ENCODE measurements at places on chromosomes 3 and 15.

DNA sequence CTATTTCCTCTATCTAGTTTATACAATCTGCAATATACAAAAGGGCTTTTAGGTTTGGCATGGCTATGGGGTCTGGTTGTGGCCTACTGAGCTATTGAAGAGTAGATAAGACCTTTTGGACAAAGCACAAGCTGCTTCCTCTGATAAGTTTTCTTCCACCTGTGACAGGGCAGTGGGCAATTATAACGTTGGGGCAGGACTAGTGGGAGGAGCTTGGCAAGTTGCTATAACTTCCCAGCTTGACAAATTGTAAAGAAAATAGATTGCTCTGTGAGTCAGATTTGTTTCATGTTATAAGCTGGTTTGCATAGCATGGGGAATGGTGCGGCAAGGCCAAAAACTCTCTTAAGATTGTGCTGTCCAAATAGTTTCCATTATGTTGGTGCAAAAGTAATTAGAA, 64.9 kb downstream of the SLC7A14 start:
- DNase-seq, result no peak

DNA sequence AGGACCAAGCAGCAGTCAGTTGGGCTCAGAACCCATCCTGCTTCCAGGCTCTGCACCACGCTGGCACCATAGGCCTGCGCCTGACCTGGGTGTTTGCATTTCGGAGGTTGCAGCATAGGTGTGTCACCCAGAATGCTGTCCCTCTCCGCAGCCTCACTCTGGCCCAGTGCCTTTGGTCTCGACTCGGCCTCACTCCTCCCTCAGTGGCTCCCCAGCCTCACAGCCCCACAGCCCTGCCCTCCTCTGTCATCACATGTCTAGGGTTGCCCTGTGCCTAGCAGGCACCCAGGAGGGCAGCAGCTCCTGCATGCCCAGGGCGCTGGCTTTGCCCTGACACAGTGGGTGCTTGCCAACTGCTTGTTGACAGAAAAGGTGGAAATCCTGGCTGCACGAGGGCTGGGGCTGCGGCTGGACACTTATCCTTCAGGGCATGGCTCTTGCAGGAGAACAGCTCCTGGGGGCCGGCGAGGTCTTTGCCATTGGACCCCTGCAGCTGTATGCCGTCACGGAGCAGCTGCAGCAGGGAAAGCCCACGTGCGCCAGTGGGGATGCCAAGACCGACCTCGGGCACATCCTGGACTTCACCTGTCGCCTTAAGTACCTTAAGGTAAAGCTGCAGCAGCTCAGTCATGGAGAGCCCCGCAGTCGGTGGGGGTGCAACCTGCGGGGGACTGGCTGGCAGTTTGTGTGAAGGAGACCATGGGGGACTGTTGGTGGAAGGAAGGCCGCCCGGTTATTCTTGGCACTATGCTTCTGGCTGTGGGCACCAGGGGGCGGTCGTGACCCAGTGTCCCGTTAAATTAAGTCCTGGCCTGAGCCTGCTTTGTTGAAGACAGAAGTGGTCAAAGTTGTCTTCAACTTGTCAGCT, 16.2 kb downstream of the NISCH start:
- DNase-seq, result no peak

- no peak for DNase-seq
These were observed 36.8 kb downstream of the TLE3 start for GRCh38 chr15:70060993-70061305.

DNA sequence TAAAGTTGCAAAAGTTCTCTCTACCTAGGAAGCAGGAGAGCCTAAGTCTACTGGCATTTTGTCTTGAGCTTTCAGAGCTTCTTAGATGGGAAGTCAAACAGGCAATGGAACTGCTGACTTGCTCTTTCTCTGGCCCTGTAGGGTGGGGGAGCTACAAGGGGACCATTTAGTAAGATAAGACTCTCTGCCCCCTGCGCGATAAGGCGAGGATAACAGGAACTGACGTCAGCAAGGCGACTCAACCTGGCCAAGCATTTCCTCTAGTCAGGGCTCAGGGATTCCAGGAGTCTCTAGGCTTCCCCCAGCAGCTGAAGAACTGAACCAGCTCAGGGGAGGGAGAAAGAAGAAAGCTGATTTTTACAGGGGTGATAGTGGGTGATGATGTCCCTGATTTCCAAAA, 5.8 kb downstream of the RARB start:
- no peak for DNase-seq

- DNase-seq, result no peak
These were observed 186.6 kb downstream of the GREM1 start for GRCh38 chr15:32904448-32904847.

DNA sequence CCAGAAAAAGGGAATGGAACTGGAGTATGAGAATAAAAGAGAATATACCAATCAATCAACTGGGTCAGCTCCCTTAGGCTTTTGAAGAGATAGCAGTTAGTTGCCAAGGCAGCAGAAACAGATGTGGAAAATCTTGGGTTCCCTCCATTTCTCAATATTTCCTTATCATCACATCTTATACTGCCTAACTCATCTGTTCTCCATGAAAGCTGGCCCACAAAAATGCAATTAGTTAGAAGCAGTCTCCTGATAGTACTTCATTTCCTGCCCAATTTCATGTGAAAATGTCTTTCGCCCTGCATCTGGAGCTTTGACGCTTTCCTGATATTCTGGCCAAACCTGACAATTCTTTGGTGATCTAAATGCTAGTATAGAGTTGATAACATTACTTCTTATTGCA, 30.1 kb upstream of the SPTSSB start:
- DNase-seq, result no peak

GRCh38 chr15:61393949-61394348, 164.8 kb upstream of the RORA start:
- no peak for DNase-seq

DNA sequence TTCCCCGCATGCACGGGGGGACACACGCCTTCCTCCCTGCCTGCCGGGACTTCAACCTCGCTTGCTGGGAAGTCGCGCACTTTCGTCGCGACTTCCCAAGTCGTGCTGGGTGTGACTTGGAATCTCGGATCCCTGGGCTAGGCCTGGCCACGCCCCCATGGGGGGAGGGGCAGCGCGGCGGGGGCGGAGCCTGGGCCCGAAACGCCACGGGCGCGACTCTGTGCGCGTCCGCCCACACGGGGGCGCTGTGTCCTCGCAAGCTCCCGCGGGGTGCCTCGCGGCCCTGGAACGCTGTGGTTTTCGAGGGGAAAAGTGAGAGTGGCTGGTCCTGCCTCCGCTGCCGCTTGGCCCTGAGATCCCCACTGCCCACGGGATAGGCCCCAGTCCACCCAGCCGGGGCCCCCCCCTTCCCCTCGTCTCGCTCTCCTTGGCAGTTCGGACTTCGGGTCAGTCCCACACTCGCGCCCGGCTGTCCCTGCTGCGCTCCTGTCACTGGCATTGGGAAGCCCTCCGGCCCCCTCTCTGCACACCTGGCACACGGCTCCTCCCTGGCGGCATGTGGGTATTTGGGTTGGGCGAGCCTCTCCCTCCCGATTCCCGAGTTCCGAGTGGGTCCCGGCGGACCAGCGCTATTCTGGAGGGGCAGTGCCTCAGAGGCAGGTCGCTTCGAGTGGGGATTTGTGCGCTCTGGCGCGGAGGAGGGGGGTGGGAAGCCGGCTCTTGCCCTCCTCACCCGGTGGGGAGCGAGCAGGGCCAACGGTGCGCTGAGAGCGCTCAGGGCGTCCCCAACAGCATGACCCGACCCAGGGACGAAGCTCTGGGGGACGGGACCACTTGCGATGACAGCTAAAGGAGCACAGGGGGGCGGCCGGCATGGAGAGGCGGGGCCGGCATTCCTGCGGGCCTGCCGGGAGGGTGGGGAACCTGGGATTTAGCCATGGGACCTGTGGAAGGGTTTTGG, 23.6 kb downstream of the SEC61A1 start:
- DNase-seq, result peak; percentile 66

DNA sequence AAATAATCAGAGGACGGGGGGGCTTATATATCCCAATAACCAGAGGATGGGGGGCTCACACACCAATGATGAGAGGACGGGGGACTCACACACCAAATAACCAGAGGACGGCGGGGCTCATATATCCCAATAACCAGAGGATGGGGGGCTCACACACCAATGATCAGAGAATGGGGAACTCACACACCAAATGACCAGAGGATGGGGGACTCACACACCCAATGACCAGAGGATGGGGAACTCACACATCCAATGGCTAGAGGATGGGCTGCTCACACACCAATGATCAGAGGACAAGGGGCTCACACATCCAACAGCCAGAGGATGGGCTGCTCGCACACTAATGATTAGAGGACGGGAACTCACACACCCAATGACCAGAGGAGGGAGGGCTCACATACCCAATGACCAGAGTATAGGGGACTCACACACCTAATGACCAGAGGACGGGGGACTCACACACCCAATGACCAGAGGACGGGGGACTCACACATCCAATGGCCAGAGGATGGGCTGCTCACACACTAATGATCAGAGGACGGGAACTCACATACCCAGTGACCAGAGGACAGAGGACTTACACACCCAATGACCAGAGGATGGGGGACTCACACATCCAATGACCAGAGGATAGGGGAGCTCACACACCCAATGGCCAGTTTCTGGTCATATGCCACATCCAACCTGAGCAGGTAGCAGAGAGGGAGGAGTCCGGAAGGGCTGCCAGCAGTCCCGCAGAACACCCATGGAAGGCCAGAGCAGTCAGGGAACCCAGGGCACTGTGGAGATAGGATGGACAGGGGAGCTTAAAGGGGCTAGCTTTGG, 10.6 kb downstream of the RAB6B start:
- no peak for DNase-seq

DNA sequence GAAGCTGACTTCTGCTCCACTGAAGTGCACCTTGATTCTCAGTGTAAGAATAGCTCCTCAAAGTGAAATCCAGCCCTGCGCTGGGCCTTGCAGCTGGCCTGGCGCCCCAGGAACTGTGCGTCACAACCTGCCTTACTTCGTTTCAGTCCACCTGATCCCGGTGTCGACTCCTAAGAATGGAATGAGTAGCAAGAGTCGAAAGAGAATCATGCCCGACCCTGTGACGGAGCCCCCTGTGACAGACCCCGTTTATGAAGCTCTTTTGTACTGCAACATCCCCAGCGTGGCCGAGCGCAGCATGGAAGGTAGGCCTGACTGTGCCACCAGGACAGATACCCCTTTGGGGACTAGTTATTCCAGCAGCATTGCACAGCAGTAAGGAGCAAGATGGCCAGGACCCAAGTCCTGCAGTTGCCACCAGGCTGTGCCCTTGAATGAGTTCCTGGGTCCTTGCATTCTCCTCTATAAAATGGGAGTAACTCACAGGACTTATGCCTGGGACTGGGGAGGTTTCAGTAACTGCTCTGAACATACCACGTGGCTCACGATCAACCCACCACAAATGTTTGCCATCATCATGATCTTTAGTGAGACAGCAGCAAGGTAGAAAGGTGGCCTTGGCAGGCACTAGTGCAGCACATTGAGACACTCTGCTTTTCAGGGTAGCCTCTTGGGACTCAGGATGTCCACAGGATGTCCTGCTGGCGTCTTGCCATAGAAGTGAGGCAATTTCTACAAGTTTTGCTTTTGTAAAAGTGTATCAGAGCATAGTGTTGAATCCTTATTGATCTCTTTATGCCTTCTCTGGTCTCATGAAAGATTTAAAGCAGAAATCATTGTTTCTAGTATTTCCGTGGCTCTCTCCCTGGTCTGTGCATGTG, 46.8 kb downstream of the PXYLP1 start:
- DNase-seq, result no peak

DNA sequence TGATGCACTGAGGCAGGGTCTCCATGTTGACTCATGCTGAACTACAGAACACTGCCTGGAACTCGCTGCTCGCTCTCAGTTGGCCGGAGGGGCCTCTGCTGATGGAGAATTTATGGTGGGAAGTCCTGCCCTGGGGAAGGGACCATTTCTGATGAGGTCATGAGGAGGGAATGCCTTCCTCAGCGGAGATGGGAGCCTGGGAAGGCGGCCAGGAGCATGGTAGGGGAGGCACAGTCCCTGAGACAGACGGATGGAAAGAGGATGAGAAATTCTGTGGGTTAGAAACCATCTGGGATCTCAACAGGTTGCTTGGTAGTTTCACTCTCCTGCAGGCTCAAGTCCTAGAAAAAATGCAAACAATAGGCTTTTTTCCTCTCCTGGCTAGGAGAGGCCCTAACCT, 56.8 kb upstream of the TPM1 start:
- peak; percentile 43 for DNase-seq

DNA sequence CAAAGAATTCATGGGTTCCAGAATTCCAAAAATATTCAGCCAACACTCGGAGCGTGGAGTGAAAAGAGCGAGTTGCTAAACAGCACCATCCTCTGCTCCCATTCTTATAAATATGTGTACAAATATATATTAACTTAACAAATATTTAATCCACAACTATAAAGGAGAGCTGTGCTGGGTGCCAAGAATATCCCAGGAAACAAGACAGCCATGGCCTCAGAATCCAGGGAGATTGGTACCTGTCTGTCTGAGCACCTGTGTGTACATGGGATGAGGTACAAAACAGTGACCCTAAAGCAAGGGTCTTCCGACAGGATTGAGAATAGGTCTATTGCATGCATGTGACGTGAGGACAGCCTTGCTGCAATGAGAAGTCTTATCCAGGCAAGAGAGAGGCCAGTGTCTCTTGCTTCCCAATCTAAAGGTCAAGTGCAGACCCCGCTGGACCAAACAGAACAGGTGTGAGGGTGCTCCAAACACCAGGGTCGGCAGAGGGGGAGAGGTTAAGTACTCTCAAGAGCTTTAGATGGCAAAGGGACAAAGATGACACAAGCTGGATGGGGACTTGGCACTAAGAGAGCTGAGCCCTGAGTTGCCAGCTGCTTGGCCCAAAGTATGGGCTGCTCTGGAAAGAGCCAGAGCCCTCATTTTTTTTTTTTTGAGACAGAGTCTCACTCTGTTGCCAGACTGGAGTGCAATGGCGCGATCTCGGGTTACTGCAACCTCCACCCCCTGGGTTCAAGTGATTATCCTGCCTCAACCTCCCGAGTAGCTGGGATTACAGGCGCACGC, 36.2 kb downstream of the HOMER2 start:
- DNase-seq, result no peak

GRCh38 chr3:17110660-17111396, 226.1 kb downstream of the PLCL2 start:
- DNase-seq, result no peak

DNA sequence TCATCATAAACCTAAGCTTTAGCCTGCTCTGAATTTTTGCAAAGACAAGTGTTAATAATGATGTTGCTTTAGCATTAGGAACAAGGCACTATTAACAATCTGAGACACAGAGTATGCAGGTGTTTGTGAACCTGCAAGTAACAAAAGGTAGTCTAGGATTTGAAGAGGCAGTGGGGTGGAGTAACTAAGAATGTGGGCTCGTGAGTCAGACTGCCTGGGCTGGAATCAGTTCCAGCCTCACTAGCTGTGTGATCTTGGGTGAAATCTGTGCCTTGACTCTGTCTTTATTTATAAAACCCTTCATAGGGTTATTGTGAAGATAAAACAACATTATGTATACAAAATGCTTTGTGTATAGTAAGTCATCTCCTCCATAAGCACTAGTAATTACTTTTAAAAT, 610.6 kb upstream of the CFAP20DC start:
- DNase-seq, result no peak

GRCh38 chr3:29152379-29152778, 128.5 kb upstream of the RBMS3 start:
- no peak for DNase-seq

- DNase-seq, result no peak
These were observed 2.0 kb upstream of the TPRG1 start for GRCh38 chr3:189169728-189170127.
